T-helper 17 cell (primary cell): ENCODE measurements at places on chromosomes 16 and 17.

DNA sequence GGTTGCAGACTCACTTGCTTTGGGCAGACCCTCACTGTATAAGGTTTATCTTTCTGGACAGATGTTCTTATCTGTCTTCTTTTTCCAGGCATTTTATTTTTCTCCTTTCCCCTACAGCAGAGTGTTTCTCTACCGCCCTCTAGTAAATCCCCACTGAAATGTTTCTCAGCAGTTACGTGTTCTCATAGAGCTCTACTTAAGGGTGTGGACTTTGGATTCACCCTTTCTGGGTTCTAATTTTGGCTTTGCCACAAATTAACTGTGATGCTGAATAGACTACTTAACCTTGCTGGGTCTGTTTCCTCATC, 2.0 kb downstream of the ADAT1 start:
- no peak for DNase-seq

- no peak for DNase-seq
Observed at GRCh38 chr16:55628306-55628968, 27.4 kb upstream of the SLC6A2 start.

GRCh38 chr17:81207610-81208581, 14.9 kb downstream of the CEP131 start:
- peak; percentile 7 for DNase-seq

DNA sequence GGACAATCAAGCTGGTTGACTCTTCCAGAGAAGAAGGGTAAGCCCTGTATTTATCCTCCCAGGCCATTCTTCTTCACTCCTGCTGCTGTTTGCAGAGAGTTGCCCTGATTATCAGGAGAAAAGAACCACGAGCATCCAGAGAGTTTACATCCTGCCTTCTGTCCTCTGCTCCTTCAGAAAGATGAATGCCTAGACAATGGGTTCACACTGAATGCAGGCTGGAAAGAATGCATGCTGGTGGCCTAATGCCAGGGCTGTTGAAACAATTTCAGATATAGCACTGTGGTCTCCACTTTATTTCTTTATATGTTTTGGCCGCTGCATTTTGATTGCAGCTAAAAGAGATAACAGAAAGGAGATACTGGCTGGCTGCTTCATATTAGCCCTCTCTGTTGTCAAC, 21.2 kb upstream of the HAS3 start:
- no peak for DNase-seq

GRCh38 chr17:63191610-63192009, 225.6 kb downstream of the TANC2 start:
- no peak for DNase-seq
